ENCODE measurements at places on chromosomes 3 and 15. TPM values are rescaled to one million over a fixed set of nuclear protein-coding genes. Genes with fewer than 3 reads are reported as not detected.

The RETNLB gene
- total RNA-seq, result not detected

The TNFAIP8L3 gene
- 2.1 TPM for total RNA-seq

The GHSR gene
- total RNA-seq, result not detected

The SHC4 gene
- total RNA-seq, result 2.1 TPM

The TCF12 gene
- total RNA-seq, result 136 TPM

The CLDN18 gene
- total RNA-seq, result under 0.01 TPM

The FETUB gene
- total RNA-seq, result not detected

The FANCD2OS gene
- total RNA-seq, result not detected

The ARGFX gene
- not detected for total RNA-seq

The HIGD2B gene
- total RNA-seq, result not detected

The EIF2A gene
- total RNA-seq, result 195 TPM

The SKOR1 gene
- total RNA-seq, result under 0.01 TPM

The SACM1L gene
- 24.0 TPM for total RNA-seq

Data from skeletal muscle tissue (tissue), 5 donors.